Activated naive CD4-positive, alpha-beta T cell treated with anti-CD3 and anti-CD28 coated beads for 36 hours (primary cell): ENCODE measurements at places on chromosomes 5 and 9. TPM values are rescaled to one million over a fixed set of nuclear protein-coding genes. Genes with fewer than 3 reads are reported as not detected.

DNA sequence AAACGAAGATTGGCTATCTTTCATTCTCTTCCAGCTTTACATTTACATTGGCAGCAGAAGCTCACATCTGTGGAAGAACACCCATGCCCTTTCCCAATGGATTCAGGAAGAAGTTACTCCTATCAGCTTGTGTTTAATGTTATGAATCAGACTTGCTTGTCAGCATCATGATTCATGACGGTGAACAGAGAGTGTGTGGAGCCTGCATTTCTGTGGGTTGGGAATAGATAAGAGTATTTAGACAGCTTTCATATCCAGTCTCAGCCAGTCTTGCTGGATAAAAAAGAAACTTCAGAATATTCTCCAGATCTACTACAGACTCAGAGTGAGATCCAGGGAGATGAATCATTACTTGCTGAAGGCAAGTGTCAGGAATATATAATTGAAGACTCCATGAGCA is 812.9 kb upstream of the ZNF608 start:
- DNase-seq: no peak

DNA sequence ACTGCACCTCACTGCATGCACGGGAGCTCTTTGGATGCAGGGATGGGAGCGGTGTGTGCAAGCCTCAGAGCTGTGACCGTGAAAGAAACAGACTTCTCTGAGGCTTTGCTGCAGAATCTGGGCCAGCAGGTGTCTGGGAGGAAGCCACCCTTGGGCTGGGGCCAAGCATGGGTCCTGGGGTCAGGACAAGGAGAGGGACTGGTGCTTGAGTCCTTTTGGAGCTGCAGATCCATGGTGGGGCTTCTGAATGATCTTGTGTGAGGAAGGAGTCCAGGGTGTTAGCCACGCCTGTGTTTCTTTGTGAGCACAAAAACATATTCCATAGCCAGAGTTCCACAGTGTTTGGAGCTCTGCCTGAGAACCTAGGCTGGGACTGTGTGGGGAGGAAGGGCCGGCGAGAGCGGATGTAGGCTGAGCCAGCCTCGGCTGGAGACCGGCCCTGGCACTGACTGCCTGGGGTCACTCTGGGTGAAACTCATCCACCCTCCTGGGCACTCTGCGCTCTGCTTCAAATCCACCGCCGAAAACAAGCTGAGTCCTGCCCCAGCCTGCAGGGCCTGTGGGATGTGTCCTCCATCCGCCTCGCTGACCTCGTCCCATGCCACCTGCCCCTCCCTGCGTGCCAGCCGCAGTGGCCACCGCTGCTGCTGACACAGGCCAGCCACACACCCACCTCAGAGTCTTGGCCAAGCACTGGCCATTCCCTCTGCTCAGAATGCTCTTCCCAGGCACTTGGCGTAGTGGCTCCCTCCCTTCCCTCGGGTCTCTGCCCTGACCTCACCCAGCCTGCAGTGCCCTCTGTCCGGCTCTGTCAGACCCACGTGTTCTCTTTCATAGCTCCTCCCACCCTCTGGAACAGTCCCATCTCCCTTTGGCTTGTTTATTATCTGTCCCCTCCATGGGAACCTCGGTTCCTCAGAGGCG is 26.7 kb downstream of the ERGIC1 start:
- DNase-seq: no peak

DNA sequence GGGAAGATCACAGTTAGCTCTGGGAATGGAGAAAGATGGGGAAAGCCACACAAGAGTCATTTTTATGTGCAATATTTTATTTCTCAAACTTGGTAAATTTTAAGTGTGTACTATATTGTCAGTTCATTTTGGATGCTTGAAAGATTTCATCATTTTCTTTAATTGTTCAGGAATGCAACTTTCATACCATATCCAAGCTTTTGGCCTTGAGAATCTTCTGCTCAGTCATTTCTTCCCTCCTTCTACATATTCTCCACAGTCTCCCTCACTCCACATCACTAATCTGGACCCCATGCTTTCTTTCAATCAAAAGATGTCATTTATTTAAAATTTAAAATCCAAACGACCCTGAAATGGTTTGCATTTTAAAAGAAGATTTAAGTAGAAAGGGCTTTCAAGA is 135.4 kb downstream of the FAM114A2 start:
- DNase-seq: no peak

LEAP2 gene
- 1.8 TPM for total RNA-seq

FAM81B gene
- not detected for total RNA-seq

PCDHA10 gene
- not detected for total RNA-seq

ZNF354C gene
- total RNA-seq: 5.8 TPM
